ENCODE measurements at places on chromosomes 1 and 21.

DNA sequence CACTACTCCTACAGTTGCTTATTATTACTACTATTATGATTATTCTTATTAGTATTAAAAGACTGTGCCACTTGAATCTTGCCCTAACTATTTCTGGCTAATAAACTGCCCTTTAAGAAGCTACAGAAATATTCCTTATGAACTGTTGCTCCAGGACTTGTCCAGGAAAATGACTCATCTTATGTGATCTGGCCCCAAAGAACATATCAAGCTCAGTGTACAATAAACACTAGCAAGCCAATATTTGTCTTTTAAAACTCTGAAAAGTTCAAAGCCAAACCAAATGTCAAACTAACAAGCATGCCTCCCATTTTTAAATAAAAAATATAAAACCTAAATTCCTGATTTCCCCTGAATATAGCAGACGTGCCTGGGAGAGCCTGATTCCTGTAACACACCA, 88.7 kb upstream of the SIM2 start:
- DNase-seq, result no peak

DNA sequence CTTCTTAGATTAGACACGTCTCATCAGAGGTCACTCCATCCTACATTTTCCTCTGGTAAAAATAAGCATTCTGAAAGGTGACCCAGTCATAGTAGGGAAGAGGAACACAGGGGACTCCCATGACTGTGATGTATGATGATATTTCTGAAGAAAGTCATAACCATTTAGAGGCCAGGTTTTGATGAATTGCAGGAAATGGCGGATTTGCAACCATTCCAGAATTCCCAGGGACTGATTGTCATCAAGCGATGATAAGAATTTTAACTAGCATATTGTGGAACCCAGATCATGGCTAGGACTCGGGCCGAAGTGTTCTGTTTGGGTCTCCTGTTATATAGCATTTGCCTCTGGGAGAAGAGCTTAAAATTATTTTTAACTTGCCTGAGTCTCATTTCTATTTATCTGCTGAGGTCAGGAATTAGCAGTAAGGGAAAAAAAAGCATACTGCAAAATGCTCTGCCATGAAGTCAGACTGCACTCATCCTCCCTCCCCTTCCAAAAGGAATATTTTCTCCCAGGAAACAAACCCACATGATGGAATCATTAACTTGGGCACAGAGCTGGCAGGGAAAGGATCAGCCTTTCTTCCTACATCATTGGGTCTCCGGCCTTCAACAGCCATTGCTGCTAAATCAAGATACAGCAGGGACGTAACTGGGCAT, 286.7 kb downstream of the HLX start:
- no peak for DNase-seq

DNA sequence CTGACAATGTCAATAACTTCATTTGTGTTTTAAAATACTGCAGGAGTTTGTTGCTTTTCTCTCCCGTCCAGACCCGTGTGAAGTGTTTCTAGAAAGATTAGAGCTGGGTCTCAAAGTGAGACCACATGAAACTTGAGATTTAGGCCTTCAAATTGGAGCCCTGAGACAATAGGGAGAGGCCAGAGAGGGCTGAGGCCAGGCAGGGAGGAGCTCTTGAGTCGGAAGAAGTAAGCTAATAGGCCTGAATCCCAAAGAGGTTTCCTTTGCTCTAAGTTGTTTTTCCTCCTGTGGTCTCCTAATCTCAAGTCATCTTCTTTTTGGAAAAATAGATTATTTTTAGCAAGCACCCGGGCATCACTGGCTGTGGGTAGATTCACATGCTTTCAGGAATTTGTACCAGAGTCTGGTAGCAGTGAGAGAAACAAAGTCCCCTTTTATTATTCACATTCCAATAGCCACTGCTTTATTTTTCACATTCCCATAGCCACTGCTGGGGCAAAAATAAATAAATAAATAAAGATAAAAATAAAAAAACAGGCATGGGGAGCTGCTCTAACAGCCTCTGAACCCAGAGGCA, 25.6 kb downstream of the CD244 start:
- no peak for DNase-seq

DNA sequence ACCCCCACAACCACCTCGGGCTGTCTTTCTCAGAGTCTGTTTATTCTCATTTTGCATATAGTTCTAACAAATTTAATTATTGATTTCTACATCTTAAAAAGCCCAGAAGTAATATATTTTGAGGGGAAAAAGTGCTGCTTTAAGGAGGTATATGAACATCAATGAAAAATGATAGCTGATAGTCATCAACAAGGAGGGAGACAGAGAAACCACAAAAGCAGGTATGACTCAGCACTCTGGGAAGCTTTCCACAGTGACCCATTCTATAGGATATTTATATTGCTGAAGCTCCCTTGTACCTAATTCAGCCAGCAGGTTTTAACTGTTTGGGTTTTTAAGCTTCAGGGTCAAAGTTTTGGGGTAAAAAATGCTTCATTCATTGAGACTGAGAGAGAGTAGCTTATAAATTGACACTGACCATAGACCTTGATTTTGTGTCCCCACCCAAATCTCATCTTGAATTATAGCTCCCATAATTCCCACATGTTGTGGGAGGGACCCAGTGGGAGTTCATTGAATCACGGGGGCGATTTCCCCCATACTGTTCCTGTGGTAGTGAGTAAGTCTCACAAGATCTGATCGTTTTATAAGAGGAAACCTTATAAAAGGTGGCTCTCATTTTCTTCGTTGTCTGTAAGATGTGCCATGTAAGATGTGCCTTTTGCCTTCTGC, 27.4 kb downstream of the VANGL1 start:
- DNase-seq, result peak; percentile 87

- peak; percentile 80 for DNase-seq
Measured at GRCh38 chr1:207825719-207826556, 74.1 kb downstream of the CD46 start.

DNA sequence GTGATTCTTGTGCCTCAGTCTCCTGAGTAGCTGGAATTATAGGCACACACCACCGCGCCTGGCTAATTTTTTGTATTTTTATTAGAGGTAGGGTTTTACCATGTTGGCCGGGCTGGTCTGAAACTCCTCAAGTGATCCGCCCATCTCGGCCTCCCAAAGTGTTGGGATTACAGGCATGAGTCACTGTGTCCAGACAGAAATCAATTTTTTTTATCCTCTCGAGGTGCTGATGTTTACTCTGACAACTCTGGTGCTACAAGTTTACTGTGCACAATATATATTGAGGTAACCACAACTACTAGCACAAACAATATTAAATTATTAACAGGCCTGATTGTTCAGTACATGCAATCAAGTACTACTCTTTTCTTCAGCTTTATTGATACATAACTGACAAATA, 39.7 kb downstream of the F13B start:
- DNase-seq, result no peak

DNA sequence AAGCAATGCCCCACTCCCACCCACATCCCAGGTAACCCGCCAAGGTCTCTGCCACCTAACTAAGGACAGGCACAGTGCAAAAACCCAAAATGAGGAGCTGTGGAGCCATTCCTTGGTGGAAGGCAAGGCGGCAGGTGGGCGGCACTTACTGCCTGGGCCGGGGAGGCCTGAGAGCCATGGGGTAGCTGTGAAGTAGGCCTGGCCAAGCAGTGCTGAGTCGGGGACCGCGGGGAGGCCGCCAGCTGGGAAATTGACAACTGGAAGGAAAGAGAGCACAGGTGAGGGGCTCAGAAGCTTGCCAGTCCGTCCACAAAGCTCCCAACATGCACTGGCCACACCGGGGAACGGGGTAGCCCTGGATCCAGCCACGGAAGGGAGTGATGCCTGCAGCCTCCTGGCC, 85.3 kb downstream of the NPHP4 start:
- no peak for DNase-seq

DNA sequence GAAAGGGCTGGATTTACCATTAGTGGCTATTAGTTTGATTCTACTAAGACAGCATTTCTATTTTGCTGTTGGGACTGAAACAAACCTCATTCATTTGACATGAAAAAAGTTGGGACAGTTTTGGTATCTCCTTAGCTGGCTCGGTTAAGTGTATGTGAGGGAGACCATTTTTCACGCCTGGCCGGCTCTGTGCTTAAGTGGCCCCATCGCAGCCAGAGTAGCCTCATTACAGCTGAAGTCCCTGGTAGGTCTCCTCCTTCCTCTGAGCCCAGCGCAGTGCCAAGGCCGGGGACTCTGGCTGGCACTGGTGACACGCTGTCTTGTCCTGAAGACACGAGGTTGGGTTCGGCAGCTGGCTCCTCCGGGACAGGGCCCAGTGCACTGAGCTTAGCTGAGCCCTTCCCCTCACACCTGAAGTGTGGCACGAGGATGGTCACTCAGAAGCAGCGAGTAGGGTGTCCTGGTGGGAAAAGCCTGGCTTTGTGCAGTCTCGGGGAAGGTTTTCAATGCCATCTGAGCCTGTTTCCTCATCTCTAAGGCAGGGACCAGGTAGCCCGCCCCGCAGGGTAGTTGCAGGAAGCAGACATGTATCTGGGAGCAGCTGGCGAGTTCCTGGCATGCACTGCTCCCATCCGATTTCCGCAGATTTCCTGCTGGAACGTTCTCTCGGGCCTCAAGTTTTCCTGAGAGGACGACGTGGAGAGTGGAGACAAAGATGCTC, 196.5 kb downstream of the DYRK1A start:
- DNase-seq, result no peak

- peak; percentile 68 for DNase-seq
Measured at GRCh38 chr1:111030590-111030989, 66.9 kb upstream of the LRIF1 start.

DNA sequence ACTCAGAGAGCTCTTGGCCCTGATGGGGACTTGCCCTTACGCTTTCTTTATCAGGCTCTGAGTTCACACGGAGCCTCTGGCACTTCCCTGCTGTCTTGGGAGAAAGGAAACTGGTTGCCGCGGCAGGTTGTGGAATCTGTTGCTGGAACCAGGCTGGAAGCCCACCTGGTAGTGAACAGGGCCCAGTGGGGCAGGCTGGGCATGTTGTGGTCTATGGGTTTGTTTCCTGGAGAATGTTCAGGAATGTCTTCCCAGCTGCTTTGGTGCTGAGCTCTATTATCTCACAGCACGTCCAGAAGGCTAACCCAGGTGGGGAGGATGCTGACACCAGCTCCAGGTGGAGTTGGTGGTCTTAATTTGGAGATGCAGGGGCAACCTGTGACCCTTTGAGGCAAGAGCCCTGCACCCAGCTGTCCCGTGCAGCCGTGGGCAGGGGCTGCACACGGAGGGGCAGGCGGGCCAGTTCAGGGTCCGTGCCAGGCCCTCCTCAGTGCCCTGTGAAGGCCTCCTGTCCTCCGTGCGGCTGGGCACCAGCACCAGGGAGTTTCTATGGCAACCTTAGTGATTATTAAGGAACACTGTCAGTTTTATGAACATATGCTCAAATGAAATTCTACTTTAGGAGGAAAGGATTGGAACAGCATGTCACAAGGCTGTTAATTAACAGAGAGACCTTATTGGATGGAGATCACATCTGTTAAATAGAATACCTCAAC, 33.3 kb upstream of the TDRD10 start:
- DNase-seq, result no peak

DNA sequence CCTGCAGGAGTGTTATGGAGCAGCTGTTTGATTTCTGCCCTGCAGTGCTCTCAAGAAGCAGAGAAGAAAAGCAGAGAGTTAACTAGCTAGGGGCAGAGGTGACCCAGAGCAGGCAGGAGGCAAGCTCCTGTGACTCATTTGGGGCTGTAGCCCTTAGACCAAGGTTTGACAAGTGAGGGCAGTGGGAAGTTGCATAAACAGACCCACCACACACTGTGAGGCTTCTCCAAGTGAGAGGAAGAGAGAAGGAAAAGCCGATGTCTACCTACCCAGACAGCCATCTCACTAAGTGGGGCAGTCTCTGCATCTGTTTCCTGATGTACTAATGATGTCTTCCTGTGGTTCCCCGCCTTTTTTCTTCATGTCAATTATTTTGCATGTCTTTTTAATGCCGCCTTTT, 159.9 kb upstream of the NR5A2 start:
- DNase-seq, result peak; percentile 33

DNA sequence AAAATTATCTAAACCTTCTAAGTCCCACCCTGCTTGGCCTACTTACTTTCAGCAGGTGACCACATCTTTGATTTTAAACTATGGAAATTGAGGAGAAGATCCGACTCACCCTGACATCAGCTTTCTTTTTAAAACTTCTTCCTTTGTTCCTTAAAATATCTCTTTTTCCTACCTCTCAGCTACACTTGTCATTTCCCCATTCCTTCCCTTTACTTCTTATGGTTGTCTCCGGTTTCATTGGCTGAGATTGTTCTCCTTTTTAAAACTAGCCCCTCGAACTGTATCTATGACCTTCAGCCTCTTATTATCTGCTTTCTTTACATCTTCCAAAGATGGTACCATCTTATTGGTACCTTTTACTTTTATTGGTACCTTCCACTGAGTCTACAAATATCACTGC, 87.8 kb upstream of the NRIP1 start:
- no peak for DNase-seq

DNA sequence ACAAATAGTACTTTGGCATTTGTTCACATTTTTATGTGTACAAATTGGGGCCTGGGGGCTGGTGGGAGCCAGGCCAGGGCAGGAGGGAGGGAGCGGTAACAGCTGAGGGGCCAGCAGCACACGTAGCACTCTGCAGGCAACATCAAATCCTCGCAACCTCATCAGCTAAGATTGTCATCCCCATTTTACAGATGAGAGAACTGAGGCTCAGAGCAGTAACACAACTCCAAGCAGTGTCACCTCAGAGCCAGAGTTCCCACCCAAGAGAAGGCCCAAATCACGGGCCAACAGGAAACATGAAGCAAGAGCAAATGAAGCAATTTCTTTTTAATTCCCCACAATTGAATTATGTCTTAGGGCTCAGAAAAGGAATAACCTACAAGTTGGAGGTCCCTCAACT, 14.1 kb downstream of the IFFO2 start:
- DNase-seq, result no peak

Data from EL (cell line).